HS-5 (cell line): ENCODE measurements at places on chromosomes 11 and 22.
A peak's percentile ranks its signal among the peaks of the same experiment; 100 is the strongest.

DNA sequence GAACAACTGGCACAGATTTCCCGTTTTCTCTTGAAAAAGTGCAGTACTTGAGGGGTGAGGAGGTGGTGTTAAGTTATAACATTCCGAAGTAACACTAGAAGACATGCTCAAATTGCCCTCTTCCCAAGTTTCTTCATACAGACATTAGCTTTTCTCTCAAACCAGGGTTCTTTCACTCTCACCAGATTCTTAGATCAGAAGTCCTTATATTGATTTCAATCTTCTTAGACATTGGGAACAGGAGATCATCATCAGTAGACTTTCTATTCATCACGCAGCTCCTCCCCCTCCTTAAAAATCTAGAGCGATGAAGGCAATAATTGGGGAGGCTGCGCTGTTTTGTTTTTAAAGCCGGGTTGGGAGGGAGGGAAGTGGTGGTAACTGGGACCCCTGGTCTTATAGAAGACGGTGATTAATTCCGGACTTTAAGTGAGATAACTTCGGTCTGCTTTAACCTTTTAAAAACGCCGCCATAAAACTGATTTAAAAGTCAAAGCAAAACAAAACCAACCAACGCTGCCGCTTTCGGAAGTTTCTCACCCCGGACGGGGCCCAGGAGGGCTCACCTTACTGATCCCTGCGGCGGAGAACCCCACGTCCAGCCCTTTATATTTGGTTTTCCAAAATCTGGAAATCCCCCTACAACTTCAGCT is 665 bp downstream of the USP28 start:
- no peak for DNase-seq

DNA sequence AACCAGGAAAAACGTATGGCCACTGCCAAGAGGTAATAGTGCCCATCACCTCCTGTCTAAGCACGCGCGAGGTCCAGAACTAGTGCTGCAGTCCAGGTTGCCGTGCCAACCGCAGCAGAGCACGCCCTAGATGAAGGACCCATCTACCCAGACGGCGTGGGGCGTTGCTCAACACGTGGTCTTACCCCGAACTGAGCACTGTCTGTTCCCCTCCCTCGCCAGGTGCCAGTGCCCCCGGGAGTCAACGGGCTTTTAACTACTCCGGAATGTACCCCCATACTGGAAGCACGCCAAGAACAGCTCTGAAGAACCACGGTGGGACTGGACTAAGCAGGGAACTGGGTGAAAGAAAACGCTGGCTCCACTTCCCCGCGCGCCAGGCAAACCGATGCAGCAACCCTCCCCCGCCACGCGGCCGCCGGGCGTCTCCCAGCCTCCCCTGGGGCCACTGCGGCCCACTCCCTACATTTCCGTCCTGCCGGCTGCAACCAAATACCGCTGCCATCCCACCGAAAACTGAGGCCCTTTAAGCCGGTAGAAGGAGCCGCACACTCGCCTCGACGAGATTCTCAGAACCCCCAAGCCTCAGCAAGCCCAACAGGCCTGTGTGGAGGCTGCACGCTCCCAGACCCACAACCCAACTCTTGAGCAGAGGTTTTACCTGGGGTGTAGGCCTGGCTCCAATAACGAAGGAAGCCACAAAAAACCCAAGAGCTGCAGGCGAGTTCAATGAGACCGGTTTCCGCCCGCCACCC is at the start of gene HSPA8:
TSS of gene HSPA8 (minus strand) at position 734 of the 755 bp plus-strand sequence. CDS start 812 bp downstream, outside the sequence.
- DNase-seq = no peak

- DNase-seq = no peak
These were observed 90.6 kb downstream of the CCDC83 start for GRCh38 chr11:85945788-85946187.

DNA sequence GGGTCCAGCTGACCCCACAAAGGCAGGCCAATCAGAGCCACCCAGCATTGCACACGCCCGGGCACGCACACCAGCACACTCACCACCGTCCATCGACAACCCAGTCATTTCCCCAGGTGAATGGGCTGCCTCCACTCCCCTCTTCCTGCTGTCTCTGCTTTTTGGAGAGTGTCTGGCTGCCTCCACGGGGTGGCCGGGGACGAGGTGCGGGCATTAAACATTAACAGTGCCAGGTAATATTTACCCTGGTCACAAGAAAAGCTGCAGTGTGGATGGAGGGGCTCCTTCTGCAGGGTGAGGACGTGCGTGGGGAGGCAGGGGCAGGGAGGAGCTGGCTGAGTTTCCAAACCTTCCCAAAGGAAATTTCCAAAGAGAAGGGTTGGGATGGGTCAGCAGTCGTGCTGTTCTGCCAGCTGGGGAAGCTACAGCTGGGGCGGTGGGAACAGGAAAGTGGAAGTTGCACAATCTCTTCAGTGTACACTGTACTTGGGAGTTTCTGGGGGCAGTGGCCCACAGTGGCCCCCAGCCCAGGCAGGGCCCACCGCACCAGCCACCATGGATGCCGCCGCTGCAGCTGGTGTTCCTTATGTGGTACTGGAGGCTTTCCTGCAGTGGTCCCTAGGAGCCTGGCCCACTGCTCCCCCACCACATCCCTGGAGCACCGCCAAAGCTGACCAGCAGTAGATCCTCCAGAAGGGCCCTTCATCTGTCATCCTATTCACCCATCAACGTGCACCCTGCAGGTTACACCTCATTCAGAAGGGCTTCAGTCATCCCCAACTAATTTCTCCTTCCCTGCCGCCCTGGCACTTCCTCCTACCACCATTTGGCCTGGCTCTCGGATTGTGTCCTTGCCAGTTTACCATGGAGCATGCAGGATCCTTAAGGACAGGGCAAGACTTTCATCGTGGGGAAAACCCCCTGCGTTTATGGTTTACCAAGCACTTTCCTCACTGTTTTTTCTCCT is at the start of gene FXYD2:
TSS of gene FXYD2 (minus strand) at position 174 of the 967 bp plus-strand sequence. CDS start at position 108, 66 bp downstream.
- no peak for DNase-seq

- no peak for DNase-seq
These were observed 17.2 kb upstream of the OR5B21 start for GRCh38 chr11:58525037-58525614.

GRCh38 chr11:85930879-85931366 is 75.7 kb downstream of the CCDC83 start:
- no peak for DNase-seq

DNA sequence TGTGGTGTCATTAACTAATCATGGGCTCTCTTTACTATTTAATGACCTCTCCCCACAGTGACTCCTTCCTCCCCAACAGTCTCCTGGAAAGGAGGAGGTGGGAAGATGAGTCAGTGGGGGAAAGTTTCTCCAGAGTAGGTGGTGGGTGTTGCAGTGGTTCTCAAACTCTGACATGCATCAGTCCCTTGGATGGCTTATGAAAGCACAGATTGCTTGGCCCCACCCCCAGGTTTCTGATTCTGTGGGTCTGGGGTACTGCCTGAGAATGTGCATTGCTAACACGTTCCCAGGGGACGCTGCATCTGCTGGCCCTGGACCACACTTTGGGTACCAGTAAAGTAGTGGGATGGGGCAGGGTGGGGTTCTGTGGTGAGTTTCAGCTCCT is 9.8 kb downstream of the CD82 start:
- peak; percentile 43 for DNase-seq

GRCh38 chr22:26377170-26377830 is 51.8 kb upstream of the ASPHD2 start:
- no peak for DNase-seq

DNA sequence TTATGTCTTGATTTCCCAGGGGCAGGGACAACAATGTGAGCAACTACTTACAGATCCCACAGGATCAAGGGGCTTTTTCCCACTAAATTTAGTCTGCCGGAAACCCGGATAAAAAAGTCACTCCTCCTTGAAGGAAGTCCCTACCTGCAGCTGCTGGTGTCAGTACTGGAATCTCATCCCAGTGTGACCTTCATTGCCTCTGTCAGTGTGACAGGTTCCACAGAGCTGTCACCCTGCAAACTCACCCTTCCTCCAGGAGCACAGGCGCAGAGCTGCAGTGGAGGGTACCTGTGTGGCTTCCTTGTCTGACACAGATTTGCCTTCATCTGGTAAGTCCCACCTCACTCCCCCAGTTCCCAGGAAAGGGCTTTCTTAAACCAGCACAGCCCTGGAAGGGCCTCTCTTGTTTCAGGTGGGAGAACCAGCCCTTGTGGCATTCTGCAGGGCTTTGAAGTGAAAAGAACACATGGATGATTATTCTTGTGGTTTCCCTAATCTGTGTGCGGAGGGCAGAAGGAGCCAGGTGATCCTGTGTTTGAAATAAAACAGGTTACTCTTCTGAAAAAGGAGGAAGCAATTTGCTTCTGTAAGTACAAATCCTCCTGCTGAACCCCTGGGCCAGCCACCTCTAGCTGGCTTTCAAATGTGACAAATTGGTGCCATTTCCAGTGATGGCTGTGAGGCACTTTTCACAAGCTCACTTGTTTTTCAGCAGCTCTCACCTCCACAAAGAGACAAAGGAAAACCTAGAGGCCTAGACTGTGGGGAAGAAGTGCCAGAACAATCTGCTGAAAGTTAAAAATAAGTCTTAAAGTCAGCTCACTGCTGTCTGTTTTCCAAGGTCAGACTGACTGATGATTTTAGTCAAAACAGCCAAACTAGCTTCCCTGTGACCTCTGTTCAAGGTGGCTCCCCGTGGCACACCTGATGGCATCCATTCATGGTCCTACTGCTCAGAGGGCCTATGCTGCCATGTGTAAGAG is 9.2 kb upstream of the PRSS23 start:
- no peak for DNase-seq

DNA sequence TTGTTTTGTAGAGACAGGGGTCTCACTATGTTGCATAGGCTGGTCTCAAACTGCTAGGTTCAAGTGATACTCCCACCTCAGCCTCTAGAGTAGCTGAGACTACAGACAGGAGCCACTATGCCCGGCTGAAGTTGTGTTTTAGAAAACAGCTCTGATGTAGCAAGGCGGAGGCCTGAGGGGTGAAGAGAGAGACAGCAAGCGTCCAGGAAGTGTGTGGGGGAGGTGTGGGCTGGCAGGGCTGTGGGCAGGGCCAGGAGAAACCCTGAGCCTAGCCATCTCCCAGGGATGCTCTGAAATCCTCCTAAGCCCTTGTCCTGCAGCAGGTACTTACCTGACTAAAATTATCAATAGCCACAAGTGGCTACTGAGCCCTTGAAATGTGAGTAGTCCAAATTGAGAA is 16.1 kb upstream of the RPS3 start:
- no peak for DNase-seq

DNA sequence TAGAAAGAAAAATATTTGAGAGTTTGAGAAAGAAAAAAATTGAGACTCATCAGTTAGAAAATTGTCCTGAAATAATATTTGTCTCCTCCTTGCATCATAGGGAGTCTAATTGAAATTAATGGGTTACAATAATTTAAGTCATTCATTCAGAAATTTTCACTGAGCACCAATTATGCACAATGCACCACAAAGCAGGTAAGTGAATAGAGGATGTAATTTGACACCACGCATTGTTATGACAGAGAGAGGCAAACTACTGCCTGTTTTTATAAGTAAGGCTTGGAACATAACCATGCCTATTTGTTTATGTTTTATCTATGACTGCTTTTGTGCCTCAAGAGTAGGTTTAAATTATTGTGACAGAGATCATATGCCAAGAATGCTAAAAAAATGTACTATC is 537.9 kb upstream of the FAT3 start:
- no peak for DNase-seq

DNA sequence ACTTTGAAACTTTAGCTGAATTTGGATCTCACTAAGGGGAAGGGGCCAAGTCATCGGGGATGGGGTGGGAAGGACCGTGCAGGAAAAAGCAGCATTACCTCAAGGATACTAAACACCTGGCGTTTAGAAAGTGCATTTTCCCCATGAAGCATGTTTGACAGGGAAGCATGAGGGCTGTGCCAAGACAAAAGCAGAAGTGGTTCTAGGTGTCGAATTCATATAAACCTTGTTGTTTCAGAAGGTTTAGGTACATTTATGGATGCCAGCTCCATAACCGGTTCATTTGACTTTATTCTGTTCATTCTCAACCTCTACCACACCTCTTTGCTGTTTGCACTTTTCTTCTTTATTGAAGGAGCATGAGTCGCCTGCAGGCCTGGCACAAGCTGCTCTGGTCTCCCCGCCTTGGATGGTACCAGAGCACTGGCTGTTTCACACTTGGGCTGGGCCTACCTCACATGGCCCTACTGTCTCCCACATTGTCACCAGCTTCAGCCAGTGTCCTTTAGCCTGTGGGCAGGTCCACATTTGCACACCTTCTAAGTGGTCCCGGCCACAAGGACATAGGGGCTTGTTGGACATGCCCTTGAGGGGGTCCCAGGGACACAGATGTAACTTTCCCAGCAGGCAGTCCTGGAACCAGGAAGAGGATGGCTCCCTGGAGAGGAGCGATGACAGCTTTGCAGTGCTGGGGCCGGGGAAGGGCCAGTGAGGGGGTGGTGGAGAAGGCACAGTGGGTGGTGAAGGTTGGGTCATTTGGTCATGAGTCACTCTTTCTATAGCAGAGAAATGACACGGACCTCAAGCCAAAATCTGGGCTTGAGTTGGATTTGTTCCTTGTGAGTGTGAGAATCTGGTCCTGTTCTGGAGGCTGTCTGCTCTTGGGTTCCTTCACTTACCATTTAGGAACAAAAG is 3.2 kb upstream of the ST14 start:
- no peak for DNase-seq

DNA sequence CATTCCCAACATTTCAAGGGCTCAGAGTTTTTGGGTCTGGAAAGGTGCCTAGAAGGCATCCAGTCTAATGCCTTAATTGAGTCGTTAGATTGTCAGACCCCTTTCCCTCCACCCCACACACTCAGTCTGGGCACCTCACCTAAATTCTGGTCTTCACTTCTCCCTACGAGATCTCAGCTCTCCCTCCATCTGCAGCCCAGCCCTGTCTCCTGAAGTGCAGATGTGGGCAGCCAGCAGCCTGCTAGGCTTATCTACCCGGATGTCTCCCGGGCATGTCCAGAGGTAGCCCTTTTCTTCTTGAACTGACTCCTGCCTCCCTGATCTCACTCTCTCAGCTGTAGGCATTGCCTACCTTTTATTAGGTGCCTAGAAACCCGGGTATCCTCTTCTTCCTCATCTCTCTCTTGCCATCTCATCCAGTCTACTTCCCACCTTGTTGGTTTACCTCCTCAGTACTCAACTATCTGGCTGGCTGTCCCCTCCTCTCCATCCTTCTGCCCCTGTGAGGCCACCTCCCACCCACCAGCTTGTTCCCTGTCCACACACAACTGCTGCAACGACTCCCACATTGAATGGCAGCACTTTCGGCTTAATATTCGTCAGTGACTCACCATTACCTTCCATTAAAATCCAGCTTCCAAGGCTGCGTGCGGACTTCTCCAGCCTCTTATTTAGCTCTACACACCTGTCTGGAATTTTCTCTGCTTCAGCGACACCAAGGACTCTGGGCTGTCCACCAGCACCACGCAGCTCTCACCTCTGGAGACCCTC is 6.2 kb downstream of the SEPTIN3 start:
- DNase-seq = no peak

- DNase-seq = no peak
These were observed 34.2 kb downstream of the MACROD1 start for GRCh38 chr11:64131683-64132190.

- DNase-seq = no peak
These were observed 73.8 kb upstream of the CDON start for GRCh38 chr11:126136507-126136906.

DNA sequence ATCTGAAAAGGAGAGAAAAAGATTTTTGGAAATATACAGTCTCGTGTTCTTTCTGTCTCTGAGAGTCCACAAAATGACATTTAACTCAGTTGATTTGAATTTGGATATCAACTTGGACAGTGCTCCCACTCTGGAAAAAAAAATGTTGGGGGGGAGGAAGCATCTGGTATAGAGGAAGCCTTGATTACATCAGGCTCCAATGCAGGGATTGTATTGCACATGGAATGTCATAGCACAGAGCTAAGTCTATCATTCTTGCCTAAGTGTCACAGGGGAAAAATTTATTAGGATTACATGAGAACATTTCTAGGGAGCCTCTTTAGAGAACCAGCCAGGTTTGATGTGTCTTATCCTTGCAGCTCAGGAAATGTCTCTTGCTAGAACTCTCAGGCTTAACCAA is 23.0 kb downstream of the MS4A6A start:
- DNase-seq = no peak
